ENCODE measurements at places on chromosomes 6 and 20. TPM values are rescaled to one million over a fixed set of nuclear protein-coding genes. Genes with fewer than 3 reads are reported as not detected.

The DLK2 gene
- 0.67 TPM for polyA plus RNA-seq

The ADGRF4 gene
- 1.2 TPM for polyA plus RNA-seq

The BHLHE23 gene
- polyA plus RNA-seq = not detected

The TCFL5 gene
- polyA plus RNA-seq = 10.7 TPM

The MAP1LC3A gene
- 88.4 TPM for polyA plus RNA-seq

The BMP2 gene
- polyA plus RNA-seq = 14.1 TPM
